Dorsolateral prefrontal cortex (tissue), 122 donors: ENCODE measurements at places on chromosomes 2 and 18. TPM values are rescaled to one million over a fixed set of nuclear protein-coding genes. Genes with fewer than 3 reads are reported as not detected.

DNA sequence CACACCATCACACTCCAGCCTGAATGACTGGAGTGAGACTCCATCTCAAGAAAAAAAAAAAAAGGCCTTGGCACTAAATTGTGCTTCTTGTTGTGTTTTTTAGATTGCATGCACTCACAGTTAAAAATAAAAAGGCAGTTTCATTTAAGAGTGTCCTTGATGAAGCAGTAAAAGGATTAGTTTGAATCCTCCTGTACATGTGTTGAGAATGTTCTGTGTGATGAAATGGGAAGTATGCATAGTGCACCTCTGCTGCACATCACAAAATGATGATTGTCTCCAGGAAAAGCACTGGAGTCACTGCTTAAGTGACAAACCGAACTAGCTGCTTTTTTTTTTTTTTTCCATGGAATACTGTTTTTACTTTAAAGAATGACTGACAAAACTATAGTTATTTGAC, 23.1 kb downstream of the DYSF start:
- DNase-seq = no peak

DNA sequence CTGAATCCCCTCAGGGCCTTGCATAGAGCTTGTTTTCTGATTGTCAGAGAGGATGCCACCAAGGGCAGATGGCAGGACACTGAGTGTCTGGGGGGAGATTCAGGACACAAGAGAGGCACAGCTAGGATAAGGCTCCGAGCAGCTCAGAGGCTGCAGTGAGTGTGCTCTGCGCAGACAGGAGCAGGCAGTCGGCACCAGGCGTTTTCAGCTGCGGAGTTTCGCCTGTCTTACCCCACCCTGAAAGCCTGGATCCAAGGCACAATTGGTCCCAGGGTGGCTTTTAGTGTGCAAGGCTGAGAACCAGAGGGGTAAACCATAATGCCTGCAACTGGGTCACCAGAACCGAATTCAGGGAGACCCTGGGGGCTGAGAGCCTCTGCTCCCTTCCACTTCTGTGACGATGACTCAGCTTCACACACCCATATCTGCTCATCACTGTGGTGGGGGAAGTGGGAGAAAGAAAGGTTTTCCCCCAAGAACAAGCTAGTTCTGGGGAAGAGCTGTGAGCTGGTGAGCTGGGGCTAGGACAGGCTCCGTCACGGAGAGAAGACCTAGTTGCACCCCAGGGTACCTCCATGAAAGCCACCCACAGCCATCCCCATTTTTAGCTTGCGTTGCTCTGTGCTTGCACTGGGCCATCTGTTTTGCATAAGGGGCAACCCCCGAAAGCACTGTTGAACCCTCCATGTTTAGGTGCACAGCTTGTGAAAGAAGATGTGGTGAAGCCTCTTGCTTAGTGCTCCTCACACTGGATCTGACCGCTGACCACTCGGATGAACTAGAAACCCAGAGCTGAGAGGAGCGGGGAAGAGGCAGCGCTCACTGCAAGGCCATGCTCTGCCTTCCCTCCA, 173.7 kb downstream of the CELF4 start:
- DNase-seq = peak; percentile 59

The LRRTM4 gene
- total RNA-seq = 52.5 TPM

The C2orf74 gene
- 35.1 TPM for total RNA-seq

The GPAT2 gene
- total RNA-seq = 2.2 TPM

- no peak for DNase-seq
These were observed 64.6 kb downstream of the TGIF1 start for GRCh38 chr18:3514312-3515216.

DNA sequence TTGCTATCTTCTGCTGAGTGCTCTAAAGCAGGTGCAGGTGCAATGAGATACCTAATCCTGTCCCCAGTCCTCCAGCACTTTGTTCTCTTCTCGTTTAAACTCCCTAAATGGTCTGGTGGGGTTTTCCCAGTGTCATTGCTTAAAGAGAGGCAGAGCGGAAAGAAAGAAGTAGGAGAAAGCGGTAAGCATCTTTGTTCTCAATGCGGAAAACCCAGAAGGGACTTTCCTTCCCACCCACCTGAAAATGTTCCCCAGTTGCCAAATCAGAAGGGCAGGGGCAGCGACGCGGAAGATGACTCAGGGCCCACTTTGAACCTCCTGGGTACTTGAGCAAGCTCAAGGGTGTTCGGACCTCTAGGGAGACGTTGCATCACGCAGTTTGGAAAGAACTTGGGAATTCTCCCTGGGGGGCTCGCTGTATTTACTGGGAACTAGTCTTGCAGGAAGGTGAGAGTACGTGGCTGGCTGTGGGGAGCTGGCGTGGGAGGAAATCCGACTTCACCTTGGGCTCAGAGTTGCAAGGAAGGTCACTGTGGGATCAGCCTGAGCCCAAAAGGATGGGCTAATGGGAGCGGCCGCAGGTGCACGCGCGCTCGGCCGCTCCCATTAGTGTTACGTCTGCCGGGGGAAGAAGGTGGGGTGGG, 589 bp upstream of the SGPP2 start:
- DNase-seq = no peak

DNA sequence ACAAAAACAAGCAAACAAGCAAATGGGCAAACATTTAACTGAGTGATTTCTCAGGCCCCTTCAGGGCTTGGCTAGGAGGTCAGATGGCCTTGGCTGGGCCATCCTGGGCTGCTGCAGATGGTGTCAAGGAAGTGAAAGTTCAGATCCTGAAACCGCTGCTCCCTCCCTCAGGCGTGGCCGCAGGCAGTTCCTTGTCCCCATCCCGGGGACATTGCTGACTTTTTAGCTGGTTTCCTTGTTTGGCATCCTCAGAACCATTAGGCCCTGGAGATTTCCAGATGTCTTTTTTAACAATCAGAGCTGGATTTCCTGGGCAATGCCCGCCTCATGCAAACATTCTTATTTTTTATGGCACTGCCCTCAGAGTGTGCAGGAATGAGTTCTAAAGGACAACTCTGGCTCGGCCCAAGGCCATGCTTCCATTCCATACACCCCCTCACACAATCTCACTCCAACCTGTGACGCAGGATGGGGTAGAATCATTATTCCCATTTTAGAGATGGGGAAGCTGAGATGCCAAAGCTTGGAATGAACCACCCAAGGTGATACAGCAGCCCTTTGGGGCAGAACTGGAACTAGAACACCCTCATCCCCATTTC, 86.1 kb upstream of the ZCCHC2 start:
- no peak for DNase-seq

DNA sequence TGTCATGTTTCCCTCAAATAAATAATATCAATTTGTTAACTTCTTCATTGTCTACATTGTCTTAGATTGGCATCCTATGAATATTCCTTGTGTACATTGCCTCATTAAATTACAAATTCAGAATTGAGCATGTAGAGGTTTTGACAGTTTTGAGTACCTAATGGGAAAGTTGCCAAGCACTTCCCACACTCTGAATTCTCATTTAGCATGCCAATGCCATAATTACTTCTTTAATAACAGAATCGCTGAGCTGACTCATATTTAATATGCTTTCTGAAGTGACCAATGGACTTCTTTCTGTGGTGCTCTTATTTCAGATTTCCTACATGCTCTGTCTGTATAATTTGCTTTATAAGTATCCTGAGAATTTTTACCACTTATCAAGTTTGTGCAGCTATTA, 114.4 kb upstream of the NOL4 start:
- no peak for DNase-seq

- no peak for DNase-seq
These were observed 145.7 kb upstream of the DLX2 start for GRCh38 chr2:172248381-172248780.

- DNase-seq = no peak
These were observed 10.4 kb downstream of the LRPPRC start for GRCh38 chr2:43985359-43985758.

The C2orf92 gene
- 14.8 TPM for total RNA-seq

The SLC19A3 gene
- total RNA-seq = 5.4 TPM

The PROM2 gene
- total RNA-seq = 7.6 TPM

DNA sequence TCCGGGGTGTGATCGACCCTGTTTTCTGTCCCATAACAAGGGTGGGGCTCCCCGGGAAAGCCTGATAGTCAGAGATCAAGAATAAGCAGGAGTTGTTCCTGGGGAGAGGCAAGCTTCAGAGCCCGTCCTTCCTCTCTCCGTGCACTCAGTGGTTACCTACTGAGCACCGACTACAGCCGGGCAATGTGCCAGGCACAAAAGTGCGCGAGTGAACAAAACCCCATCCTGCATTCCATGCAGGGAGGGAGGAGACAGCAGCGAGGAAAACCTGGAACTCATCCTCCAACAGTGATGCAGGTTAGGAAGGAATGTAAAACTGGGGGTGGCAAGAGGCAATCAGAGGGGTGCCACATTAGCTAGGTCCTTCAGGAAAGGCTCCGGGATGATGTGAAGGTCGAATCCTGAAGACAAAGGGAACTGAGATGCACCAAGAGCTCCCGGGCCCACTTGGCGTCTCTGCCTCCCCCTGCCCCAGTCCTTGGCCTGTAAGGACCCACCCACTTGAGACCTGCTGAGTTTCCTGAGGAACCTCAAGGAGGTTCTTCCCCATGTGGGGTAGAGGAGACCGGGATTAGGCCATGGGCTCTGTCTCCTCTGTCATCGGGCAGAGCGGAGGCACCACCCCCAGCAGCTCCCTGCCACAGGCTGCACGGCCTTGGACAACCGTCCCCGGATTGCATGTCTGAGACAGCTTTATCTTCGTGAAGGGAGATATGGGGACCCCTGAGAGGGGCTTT, 198.2 kb downstream of the NDUFA10 start:
- DNase-seq = peak; percentile 39

- no peak for DNase-seq
These were observed 340.8 kb upstream of the SPHKAP start for GRCh38 chr2:228522276-228522675.

DNA sequence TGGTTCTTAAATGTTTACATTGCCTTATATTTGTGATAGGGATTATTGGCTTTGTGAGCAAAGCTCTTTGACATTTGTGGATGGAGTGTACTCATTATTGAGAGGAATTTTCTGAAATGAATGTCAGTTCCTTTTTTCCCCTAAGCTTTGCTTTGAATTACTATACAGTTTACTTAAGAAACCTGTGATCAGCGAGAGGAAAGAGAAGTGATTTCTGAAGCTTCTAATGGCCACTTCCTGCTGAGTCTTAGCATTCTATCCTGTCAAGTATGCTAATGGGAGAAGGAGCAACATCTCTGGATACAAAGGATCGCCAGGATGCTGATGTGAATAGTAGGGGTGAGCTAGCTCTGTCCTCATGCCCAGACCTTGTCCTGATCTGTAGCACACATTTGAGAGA, 47.8 kb upstream of the MGAT5 start:
- no peak for DNase-seq

GRCh38 chr2:59301466-59302402, 1060.6 kb upstream of the FANCL start:
- DNase-seq = peak; percentile 6

DNA sequence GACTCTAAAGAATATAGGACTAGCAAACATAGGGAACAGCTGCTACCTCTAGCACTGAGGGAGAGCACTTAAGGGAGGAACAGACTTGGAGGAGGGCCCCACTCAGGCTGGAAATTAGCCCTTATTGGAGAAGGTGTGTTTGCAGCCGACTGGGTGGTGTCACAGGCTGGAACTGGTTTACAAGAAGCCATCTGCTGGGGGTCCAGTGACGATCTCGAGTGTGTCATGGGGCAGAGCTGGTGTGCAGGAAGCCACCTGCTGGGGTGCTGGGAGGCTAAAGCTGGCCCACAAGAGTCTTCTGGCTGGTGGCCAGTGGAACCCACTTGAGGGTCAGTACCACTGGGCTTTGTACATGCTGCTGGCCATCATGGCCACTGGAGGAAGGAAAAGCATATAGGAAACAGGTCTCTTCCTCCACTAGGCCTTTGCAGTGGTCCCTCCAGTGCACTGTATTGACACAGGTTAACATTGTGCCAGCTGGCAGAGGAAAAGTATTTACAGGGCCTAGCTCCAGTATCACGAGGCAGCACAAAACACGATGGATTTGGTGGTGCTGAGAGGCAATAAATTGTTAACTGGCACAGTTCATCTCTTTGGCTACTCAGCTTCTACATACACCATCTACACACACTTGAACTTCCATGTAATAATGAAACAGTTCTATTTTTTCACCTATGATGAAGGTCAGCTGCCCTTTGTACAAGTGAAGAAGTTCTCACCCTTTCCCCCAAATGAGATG, 43.6 kb downstream of the MAP3K20 start:
- no peak for DNase-seq

- no peak for DNase-seq
These were observed 84.2 kb downstream of the DOK6 start for GRCh38 chr18:69484699-69485396.

DNA sequence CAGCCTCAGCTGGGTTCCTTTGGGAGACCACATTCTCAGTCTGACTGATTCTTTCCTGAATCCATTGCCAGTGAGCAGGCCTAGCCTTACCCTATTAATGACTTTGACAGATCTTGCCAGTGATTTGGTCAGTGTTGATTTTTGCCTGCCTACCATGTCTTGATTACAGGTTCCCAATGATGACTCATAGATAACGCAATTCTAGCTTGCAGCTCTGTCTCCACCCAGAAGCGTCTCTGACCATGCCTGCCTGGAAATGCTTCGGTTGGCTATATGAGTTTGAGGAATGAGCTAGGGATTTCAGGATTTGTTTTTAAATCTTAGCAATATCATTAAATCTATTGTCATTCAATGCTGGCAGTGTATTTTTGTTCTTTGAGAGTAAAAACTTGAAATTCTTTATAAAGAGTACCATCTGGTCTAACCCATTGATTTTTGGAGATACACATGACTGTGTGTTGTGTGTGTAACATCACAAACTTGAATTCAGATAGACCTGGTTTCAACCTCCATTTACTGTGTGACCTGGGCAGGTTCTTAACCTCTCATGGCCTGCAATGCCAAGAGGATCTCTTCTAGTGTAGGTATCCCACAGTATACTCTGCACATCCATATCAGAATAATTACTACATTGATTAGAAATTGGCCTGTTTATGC, 57.0 kb downstream of the CCDC150 start:
- DNase-seq = no peak

DNA sequence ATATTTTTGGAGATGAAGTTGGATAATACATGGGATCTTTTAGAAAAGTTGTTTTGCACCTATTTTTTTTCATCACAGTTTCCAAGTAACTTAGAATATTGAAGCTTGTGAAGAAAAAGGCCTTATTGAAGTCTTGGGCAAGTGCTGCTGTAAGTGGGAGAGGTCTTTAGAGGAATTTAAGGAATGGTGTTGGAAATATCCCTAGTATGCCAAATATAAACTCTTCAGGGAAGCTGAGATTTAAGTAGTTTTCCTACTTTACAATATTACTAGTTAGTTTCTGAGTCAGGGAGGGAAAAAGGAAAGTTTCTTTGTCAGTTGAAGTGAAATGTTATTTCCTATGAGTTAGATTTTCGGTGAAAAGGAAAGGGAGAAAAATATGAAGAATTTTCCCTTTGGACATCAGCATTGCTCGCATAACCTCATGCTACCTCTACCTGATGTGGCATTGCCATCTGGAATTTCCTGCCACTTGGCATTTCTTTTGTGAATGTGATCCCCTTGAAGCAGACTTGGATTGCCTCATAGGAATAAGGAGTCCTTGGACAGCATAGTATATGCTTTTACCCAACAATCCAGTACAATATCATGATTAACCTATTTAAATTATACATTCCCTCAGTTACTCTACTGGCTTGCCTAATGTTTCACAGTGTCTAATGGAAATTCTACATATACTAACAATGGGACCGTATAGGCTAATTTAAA, 12.1 kb downstream of the PLEKHH2 start:
- DNase-seq = no peak

- no peak for DNase-seq
These were observed 6.5 kb downstream of the TMEM37 start for GRCh38 chr2:119438128-119438656.
